ENCODE measurements at places on chromosomes 6 and 20. TPM values are rescaled to one million over a fixed set of nuclear protein-coding genes. Genes with fewer than 3 reads are reported as not detected.

Gene HSPA1B
- total RNA-seq, result 117 TPM

Gene SPATS1
- total RNA-seq, result not detected

Gene OPRL1
- 3.0 TPM for total RNA-seq

Gene CST4
- not detected for total RNA-seq

Gene C20orf204
- total RNA-seq, result 0.88 TPM

Data from smooth muscle cell of the umbilical artery (primary cell).